ENCODE measurements at places on chromosomes 7 and 10.

GRCh38 chr10:47361293-47361692 is 13.1 kb downstream of the RBP3 start:
- DNase-seq, result peak; percentile 63

- no peak for DNase-seq
Observed at GRCh38 chr10:60236869-60237524, 152.7 kb downstream of the ANK3 start.

- no peak for DNase-seq
Observed at GRCh38 chr7:195830-196128, 3.4 kb downstream of the FAM20C start.

GRCh38 chr10:67804395-67804678 is 33.7 kb downstream of the DNAJC12 start:
- DNase-seq, result no peak

DNA sequence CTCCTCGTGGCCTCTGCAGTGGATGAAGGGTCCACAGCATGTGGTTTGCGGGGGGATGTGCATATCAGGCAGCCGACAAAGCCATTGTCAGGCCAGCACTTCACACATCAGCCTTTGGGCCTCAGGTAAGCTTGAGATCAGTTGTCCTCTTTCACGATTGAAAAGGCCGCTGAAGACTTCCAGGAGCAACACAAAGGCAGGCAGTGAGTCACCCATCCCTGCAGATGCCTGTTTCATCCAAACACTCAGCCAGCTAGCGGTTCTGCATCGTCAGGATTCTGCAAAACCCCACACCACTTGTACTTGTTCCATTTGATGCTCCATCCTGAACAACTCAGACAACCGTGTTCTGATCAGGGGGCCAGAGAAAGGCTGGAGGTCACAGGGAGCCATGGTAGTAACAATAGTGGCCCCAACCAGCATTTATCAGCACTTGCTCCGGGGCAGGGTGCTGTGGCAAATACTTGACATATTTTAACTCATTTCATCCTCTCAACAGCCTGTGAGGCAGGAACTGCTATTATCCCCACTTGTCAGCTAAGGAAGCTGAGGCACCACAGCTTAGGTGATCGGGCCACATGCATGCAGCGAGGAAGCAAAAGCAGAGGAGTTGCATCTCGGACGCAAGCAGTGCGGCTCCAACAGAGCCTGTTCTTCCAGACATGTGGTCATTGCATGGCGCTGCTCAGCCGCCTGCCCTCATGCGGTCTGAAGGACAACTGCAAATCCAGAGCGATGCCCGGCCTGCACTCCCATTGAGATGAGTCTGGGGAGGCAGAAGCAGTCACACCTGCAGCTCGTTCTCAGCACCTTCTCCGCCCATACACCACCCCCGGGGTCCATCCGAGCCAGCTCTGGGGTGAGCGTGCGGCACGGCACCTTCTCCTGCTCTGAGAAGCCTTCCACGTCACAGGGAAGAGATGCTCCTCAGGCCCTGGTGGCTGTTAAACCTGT is 144.9 kb downstream of the PAXIP1 start:
- DNase-seq, result no peak

- no peak for DNase-seq
Observed at GRCh38 chr7:115731796-115732471, 298.6 kb downstream of the TFEC start.

DNA sequence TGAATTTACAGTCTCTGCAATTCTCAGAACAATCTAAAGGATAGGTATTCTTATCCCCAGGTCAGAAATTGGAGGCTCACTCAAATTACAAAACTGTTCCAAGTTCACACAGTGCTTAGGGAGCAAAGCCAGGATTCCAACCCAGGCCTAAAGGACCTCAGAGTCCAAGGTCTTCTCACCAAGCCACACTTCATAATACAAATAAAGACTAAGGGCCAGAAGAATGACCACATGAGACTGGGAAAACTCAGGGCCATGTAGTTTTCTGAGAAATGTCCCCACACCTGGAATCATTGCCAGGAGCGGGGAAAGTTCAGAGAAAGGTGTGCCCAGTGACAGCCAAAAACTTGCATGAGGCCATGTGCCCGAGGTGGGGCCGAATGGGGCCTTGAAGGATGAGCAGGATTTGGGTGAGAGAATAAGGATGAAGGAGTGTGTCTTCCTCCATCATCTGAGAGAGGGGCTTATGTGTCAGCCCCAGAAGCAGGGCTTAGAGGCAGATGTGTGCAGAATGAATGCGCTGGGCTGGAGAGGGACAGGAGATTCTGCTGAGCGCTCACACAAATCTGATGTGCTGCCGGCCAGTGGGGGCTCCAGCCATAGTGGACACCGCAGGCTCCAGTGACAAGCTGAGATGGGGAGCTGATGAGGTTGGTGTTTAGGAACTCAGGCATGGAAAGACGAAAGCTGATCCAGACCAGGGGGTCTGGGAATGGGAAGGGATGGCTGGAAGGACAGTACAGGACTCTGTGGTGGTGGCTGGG is 35.9 kb downstream of the BLNK start:
- no peak for DNase-seq

DNA sequence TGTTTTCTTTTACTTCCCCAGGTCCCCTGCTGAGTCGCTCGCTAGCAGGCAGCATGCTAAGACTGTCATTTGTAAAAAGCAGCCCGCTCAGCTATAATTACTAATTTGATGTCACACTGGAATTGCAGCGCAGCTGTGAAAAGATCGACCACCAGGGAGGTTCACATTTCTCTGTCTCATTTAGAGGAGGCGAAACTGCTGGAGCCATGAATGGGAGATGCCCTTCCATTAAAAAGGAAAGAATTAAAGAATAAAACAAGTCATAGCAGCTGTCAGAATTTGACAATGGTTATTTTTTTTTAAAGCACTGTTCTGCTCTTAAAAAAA is 153.5 kb downstream of the PIP4K2A start:
- DNase-seq, result no peak

DNA sequence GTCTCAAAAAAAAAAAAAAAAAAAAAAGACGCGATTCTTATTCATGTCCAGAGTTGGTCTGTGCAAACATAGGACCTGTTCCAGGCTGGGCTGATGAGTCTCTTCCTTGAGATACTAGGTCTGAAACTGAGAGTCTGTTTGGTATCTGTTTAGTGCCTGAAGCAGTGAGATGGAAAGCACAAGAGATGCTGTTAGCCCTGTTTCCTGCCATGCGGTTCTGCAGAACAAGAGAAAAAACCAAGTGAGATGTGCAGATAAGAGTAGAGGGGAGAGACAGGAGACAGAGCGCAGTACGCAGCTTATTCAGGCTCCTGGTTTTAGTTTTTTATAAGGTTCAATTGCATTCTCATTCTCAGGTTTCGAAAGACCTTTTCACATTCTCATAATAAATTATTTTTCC is 85.8 kb upstream of the PRKCQ start:
- peak; percentile 73 for DNase-seq

DNA sequence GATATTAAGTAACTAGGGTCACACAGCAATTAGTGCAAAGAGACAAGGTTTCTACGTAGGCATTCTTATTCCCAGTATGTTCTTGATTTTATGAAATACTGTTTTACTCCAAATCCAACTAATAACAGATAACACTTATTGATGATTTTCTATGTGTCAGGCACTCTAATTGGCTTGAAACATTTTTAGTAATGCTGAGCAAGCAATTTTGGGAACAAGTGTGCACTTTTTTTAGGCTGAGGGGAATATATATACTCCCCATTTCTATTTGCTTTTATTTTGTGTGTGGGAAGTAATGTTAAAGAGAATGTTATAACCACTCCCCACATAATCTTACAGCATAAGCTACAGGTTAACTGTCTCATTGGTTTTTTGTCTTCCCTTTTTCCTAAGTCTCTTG is 4.2 kb upstream of the SORCS1 start:
- DNase-seq, result no peak

DNA sequence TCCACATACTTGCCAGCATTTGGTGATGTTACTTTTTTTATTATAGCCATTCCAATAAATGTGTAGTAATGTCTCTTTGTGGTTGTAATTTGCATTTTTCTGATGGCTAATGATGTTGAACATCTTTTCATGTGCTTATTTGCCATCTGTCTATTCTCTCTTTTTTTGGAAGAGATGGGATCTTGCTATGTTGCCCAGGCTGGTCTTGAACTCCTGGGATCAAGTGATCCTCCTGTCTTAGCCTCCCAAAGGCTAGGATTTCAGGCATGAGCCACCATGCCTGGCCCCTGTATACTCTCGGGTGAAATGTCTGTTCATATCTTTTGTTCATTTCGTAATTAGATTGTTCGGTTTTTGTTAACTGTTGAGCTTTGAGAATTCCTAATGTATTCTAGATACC is 3.4 kb downstream of the OGDH start:
- no peak for DNase-seq

DNA sequence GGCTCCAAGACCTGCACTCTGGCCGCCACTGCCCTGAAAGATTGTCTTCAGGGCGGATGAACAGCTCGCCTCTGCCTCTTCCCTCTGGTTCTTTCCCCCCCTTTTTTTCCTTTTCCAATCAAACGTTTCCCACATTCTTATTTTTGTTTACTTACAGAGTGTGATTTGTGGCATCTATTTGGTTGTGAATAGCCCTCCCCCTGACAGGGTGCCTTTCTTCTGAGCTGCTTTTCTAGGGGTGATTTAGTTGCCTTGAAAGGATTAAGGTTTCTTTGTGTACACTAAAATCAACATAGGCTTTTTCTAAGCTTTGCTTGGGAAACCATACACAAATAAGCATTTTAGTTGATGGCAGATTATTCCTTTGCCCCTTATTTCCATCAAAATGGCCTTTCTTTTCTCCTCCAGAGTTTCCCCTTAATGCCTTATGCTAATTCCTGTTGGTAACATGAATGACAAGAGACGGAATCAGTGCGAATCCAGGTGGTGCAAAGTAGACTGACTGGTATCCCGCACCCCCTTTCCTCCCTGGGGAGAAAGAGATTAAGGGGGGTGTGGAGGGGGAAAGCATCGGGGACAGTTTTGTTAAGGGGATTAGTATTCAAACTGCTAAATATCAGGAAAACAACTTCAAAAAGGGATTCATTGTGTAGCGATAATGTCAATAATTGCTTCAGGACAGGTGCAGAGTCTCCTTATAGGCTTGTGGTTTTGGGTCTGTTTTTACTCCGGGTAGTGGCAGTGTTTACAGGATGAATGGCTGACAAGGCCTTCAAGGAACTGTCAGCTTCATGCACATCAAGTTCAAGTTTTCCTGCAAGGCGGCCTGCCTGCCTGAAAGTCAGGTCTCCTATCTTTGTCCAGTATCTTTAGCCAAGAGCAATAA is 431.6 kb upstream of the GALNT17 start:
- DNase-seq, result no peak

- peak; percentile 94 for DNase-seq
Observed at GRCh38 chr7:151172273-151173141, 5.0 kb upstream of the GBX1 start.

DNA sequence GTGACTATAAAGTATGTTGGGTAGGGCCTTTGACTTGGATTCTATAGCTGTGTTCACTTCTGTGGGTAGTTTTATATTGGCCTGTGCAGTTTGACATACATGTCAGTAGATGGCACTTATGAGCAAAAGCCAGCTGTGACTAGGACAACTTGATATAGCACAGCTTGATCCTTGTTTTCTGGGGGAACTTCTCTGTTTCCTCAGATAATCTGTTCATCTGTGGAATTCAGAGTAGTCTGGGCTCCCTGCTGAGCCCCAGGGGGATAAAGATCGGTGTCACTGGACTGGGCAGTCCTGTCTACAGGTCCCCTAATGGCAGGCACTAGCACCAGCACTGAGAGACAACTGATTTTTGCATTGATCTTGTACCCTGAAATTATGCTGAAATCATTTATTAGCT is 25.4 kb downstream of the CYP2C9 start:
- no peak for DNase-seq

DNA sequence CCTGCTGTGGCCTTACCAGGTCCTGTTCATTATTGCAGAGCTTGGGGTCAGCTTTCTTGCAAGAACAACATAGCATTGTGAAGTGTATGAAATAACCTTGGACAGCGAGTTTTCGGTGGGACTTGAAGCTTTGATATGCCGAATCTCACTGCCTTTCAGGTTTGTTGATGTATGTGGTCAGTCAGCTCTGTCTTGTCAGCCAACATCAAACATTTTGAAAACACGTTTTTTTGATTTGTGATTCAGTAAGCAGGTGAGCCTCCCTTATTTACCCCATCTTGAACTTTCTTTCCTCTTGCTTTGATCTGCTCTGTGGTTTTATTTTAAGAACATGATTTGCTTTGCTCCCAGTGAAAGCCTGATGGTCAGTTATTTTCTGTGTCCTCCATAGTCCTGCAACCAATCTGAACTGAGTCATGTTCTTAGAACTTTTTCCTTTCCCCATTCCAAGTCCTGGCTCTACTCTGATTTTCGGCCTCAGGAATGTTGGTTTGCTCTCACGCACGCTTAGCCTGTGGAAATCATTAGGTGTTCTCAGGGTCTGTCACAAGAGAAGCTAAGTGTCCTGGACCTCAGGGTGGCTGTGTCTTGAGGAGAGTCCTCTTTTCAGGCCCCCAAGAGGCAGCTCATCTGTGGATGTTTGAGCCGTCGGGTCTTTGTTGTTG is 8.7 kb downstream of the WBP1L start:
- no peak for DNase-seq

GRCh38 chr10:79905322-79906314 is 43.3 kb downstream of the SFTPD start:
- DNase-seq, result peak; percentile 66

DNA sequence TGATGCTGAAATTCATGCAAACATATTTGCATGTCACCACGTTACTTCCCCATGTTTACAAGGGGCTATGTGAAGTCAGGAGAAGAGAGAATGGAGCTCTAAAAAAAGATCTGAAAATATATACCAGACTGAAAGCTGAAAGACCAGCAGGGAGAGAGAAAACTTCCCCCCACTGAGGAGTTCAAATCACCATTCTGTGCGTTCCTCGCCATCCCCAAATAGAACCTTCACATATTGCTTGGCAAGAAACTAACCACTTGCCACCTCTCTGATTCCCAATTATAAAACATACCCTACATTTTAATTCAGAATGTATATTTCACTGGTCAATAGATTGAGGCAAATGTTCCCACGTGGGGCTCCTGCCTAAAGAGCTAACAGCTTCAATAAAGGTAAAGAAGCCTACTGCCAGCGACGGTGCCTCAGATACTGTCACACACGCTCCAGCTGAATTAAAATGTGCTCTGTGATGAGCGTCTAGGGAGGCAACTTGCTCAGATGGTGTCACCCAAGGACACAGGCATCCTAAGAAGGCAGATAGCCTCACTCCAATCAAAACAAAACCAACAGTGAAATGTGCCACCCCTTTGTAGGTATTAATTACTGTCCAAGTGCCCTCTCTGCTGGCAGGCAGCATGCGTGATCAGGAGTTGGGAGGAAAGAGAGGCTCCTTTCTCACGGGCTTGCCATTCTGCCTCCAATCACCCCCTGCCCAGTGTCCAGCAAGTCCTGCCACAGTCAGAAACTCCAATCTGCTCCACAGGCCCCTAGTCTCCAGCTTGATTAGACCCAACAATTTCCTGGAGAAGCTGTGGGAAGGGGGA is 298.2 kb downstream of the GRID1 start:
- DNase-seq, result peak; percentile 28

DNA sequence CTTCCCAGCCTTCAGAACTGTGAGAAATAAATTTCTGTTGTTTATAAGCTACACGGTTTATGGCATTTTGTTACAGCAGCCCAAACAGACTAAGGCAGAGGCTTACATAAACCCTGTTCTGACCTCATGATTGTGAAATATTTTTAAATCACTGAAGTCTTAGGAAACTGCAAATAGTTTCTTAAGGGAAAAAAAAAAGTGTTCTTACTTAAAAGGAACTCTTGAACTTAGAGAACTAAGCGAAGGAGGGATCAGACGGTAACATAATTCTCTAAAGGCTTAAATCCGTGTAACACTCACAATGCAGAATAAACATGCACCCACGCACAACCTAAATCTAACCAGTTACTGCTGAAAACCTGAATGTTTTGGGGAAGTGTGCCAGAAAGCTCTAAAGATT is 749.1 kb upstream of the LRRTM3 start:
- no peak for DNase-seq

- DNase-seq, result no peak
Observed at GRCh38 chr7:158705234-158705850, 738 bp upstream of the NCAPG2 start.

Data from activated effector memory CD4-positive, alpha-beta T cell treated with anti-CD3 and anti-CD28 coated beads, Interleukin-2, amount 50 U/mL, for 16 hours (primary cell).